ENCODE measurements at places on chromosomes 6 and 20.

DNA sequence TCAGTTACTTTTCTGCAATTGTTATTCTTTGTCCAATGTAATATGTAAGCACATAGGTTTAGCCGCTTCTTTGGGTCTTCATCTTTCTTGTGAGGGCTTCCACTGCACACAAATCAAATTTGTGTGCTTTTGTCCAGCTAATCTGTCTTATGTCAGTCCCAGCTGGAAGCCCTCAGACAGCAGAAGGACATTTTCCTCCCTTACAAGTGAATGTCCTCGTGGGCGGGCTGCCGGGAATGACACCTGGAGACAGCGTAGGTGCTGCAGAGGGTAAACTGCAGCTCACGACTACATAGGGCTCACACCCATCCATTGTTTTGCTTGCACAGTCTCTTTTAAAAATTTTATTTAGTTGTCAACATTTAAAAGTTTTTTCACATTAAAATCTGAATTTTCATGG lies 24.6 kb upstream of the PPP1R14C start:
- no peak for DNase-seq

DNA sequence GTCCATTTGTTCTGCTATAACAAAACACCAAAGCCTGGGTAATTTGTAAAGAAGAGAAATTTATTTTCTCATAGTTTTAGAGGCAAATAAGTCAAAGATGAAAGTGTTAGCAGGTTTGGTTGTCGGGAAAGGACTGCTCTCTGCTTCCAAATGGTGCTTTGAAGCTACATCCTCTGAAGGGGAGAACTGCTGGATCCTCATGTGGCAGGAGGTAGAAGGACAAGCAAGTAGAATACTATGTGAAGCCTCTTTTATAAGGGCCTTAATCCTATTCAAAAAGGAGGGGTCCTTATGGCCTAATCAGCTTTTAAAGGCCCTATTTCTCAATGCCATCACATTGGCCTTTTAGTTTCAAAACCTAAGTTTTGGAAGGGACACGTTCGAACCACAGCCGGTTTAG lies 826.0 kb upstream of the EPHA7 start:
- DNase-seq = no peak

GRCh38 chr6:7529141-7529540 lies 12.3 kb upstream of the DSP start:
- no peak for DNase-seq

DNA sequence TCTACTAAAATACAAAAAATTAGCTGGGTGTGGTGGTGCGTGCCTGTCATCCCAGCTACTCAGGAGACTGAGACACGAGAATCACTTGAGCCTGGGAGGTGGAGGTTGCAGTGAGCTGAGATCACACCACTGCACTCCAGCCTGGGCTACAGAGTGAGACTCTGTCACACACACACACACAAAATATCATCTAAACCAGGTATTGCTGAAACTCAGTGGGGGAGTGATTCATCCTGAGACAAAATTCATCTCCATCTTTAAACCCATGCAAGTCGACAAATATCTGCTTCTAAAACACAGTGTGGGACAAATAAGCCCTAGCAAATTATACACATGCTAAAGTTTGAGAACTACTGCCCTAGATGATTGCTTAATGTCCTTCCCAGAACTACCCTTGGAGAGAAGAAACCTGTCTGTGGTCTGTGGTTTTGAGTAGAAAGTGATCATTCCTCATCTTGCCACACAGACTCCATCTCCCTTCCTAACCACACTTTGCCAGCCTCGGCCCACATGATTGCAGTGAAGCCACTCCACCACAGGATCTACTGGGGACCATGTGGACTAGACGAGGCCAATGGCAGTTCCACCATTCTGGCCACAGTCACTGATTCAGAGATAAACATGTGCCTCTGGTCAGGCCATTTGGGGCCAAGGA lies 130.3 kb downstream of the OPRM1 start:
- DNase-seq = no peak

- DNase-seq = no peak
These were observed 4.5 kb upstream of the SPDEF start for GRCh38 chr6:34560366-34561226.

DNA sequence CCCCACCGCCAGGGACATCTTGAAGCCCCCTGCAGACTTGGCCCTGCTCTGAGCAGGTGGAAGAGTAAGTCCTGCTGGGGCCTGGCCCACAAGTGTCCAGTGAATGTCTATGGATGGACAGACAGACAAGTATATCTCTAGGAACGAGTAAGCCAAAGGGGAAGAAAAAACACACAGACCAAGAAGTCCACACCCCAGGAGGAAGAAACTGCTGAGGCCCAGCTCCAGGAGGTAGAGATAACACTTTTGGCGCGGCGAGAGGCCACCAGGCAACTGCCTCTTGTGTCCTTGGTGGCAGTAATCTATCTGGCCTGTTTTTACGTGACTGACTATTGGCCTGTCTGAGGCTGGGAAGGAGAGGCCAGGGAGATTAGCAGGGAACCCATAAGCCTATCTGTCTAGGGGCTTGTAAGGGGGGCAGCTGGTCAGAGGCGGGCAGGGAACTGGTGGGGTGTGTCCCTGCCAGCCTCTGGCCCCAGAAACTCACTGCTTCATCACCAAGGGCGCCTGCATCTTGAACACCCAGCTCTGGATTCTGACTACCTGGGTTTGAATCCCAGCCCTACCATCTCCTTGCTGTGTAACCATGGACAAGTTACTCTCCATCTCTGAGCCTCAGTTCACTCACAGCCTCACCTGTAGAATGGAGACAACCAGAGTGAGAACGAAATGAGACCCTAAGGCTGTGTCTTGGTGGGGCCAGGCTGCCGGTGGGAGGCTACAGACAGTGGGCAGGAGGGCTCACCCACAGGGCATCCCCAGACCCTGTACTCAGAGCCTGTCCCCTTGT lies 31.3 kb downstream of the C20orf203 start:
- DNase-seq = no peak

DNA sequence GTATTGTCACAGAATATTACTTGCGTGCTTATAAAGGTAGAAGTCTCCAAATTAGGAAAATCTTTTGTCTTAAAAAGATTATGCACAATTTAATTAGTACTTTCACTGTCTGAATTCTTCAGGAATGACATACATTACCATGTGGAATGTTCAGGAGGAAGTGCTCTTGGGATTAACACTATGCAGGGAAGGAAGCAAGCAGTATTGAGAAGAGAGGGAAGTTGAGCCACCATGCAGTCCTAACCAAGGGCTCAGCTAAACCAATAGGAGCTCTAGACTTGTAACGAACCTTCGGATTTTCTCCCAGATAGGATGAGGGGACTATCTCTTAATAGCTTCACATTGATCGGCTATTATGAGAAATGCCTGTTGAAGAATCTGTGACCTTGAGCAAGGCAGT lies 918.4 kb upstream of the MANEA start:
- DNase-seq = no peak

- peak; percentile 90 for DNase-seq
These were observed at the start of gene NQO2 for GRCh38 chr6:2999618-3000557. NQO2 (plus strand) TSS chr6:2999894; CDS start chr6:3006553, 6,659 bp downstream.

Measured in CD4-positive, alpha-beta T cell treated with Interleukin-1 beta for 1 hour (primary cell).